ENCODE measurements at places on chromosomes 7 and 10.
A peak's percentile ranks its signal among the peaks of the same experiment; 100 is the strongest.

- DNase-seq = no peak
Observed at GRCh38 chr7:112765105-112765504, 25.1 kb downstream of the TMEM168 start.

DNA sequence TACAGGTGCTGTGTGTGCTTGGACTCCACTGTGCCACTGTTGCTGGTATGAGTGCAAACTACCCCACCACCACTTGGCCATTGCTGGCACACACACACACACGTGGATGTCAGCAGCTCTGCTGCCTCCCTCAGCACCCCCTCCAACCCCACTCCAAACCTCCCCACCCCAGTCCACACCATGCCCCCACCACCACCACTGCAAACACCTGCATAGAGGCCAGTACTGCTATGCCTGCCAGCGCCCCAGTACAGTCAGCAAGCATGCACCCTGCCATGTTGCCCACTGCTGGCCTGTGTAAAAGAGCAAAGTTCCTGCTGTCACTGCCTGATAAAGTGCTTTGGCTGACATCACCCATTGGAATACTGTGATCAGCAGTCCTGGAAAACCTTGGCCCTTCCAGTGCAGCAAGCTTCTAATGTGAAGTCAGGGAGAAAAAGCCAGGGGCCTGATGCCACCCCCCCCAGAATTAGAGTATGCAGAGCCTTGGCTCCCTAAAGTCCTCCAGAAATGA, 519.2 kb upstream of the PCDH15 start:
- no peak for DNase-seq

- DNase-seq = no peak
Observed at GRCh38 chr7:31492086-31492485, 21.8 kb upstream of the ITPRID1 start.

- no peak for DNase-seq
Observed at GRCh38 chr10:112185959-112186358, 2.4 kb upstream of the GPAM start.

DNA sequence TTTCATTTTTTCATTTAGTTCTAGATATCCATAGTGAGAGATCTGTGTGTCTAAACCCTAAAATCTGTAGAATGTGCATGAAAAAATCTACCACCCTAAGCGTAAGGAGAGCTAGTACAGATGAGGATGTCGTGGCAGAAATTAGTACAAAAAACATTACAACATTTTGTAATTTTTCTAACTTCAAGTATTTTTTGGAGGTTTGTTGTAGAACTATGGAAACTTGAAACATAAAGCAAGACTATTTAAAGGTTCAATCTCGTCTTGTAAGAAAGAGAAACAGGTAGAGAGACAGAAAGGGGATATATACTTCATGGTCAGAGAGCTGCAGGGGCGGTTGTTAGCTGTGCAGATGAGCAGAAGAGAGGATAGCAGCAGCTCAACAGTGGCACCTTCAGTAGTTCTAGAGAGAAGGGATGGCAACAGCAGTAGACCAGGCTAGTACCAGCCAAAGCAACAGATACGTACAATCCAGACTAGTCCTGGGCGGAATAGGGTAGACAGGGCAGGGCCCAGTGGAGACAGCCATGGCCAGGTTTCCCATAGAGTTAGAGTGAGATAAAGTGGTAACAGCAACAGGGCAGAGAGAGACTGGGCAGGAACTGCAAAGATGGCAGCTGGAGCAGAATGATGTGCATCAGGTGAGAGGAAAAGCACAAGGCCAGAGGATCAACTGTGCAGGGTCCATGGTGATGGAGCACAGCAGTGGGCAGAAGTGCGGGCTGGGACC, 145.2 kb downstream of the FRMD4A start:
- peak; percentile 73 for DNase-seq

- no peak for DNase-seq
Observed at GRCh38 chr10:92989250-92989649, 71.3 kb upstream of the CYP26C1 start.

DNA sequence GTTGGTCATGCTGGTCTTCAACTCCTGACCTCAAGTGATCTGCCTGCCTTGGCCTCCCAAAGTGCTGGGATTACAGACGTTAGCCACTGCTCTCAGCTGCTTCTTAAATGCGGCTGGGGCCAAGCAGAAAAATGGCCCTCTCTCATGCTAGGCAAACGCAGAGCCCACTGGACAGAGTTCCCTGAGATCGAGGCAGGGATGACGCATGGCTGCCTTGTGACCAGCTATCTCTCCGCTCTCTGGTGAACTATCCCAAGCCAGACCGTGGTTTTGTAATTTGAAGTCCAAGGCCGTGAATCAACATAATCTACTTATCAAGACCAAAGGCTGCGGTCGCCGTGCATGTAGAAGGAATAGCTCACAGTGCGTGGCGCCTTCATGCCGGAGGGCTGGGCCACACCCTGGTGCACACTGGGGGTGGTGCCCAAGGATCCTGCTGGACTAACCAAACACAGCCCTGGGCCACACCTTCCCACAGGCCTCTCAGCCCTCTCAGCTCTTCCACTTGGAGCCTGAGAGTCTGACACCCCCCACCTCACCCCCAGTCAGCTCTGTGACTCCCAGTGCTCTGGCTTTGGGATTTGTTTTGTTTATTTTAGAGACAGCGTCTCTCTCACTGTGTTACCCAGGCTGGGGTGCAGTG, 88.1 kb upstream of the CUX1 start:
- no peak for DNase-seq

- no peak for DNase-seq
Observed at GRCh38 chr10:83373671-83374070, 765.6 kb upstream of the GHITM start.

DNA sequence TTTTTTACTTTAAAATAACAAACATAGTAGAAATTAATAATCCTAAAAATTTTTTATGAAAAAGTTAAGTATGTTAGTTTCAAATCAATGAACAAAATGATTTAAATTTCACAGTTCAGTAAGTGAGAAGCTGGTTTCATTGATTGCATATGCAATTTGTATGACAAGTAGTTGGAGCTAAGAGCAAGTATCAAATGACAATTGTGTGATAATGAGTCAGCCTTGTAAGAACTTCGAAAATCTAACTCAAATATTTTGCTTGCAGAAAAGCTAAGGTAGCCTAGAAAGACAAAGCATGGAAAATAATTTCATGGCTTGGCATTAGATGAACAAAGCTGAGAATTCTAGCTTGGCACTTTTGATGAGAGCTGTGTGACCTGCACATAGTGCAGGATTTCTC, 111.5 kb downstream of the HDAC9 start:
- no peak for DNase-seq

DNA sequence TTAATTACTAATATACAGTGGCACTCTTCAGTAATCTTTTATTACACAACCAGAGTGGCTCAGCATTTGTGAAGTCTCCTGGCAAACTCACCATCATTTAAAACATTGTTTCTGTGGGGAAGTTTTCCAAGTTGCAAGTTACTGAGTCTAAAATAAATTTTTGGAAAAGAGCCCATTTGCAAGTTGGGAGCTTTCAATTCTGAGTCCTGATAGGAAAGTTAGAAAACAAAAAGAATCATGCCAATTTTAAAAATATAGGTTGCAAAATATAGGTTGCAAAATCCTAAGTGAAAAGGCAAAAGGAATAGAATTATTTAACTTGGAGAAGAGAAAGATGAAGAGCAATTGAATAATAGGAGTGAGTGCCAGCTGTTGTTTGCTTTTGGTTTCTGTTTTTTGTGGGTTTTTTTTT, 378.8 kb upstream of the C7orf33 start:
- DNase-seq = no peak

- DNase-seq = no peak
Observed at GRCh38 chr7:119283353-119283752, 989.6 kb upstream of the KCND2 start.

Measured in HFFc6 (cell line).